Hair follicular keratinocyte (primary cell): ENCODE measurements at places on chromosomes 1 and 21. TPM values are rescaled to one million over a fixed set of nuclear protein-coding genes. Genes with fewer than 3 reads are reported as not detected.

Gene CFHR2
- total RNA-seq, result not detected in 2 replicates

Gene AADACL3
- not detected in 2 replicates for total RNA-seq

Gene FAM151A
- total RNA-seq, result not detected in 2 replicates

Gene SHISA4
- 2.5 and 4.4 TPM in 2 replicates for total RNA-seq

Gene DNM3
- 0.47 and 1.9 TPM in 2 replicates for total RNA-seq

Gene FAM177B
- not detected in 2 replicates for total RNA-seq

Gene CACHD1
- 1.5 and 1.6 TPM in 2 replicates for total RNA-seq

Gene PAPPA2
- 0.46 and 1.5 TPM in 2 replicates for total RNA-seq

Gene CFAP57
- total RNA-seq, result 0.34 and 0.86 TPM in 2 replicates

Gene LCE1E
- total RNA-seq, result 0.91 TPM in 1 of 2 replicates, not detected in the other

Gene C2CD2
- total RNA-seq, result 12.9 and 14.5 TPM in 2 replicates

Gene CACNA1S
- not detected in 2 replicates for total RNA-seq

Gene OR2AK2
- not detected in 2 replicates for total RNA-seq

Gene COL16A1
- total RNA-seq, result 99.4 and 140 TPM in 2 replicates

Gene C1orf87
- 0.94 TPM in 1 of 2 replicates, not detected in the other for total RNA-seq

Gene GJA9
- total RNA-seq, result 0.08 TPM in 1 of 2 replicates, not detected in the other

Gene ZNF672
- 26.2 and 28.7 TPM in 2 replicates for total RNA-seq

Gene TMEM51
- 18.3 and 18.4 TPM in 2 replicates for total RNA-seq

Gene CRNN
- not detected in 2 replicates for total RNA-seq

Gene SLC35E2B
- total RNA-seq, result 8.0 and 12.4 TPM in 2 replicates

Gene CHIA
- total RNA-seq, result not detected in 2 replicates

Gene TEDDM1
- not detected in 2 replicates for total RNA-seq

Gene C21orf58
- total RNA-seq, result 3.8 and 6.5 TPM in 2 replicates

Gene UQCRHL
- 1.1 and 2.0 TPM in 2 replicates for total RNA-seq

Gene SDE2
- 12.2 and 13.0 TPM in 2 replicates for total RNA-seq

Gene PSMA5
- 50.7 and 75.7 TPM in 2 replicates for total RNA-seq

Gene ZBTB8A
- 4.1 and 4.9 TPM in 2 replicates for total RNA-seq

Gene NOL9
- total RNA-seq, result 12.3 and 21.5 TPM in 2 replicates

Gene AJAP1
- total RNA-seq, result 6.6 and 10.9 TPM in 2 replicates

Gene BACE2
- 48.8 and 63.2 TPM in 2 replicates for total RNA-seq

Gene ARID4B
- total RNA-seq, result 7.4 TPM in 2 replicates

Gene TRMT1L
- total RNA-seq, result 9.1 and 9.3 TPM in 2 replicates

Gene ZMYND12
- total RNA-seq, result 0.49 and 0.70 TPM in 2 replicates

Gene KCNE2
- total RNA-seq, result not detected in 2 replicates

Gene PLA2G4A
- 8.7 and 21.1 TPM in 2 replicates for total RNA-seq

Gene ALX3
- not detected in 2 replicates for total RNA-seq

Gene RAP1GAP
- total RNA-seq, result 0.23 and 0.95 TPM in 2 replicates

Gene DNASE2B
- not detected in 2 replicates for total RNA-seq

Gene NTRK1
- total RNA-seq, result under 0.01 and 0.08 TPM in 2 replicates

Gene LRRC39
- not detected in 2 replicates for total RNA-seq

Gene PCBP3
- total RNA-seq, result 0.23 and 0.30 TPM in 2 replicates

Gene ZNF644
- 21.3 and 22.2 TPM in 2 replicates for total RNA-seq

Gene RNF11
- total RNA-seq, result 39.9 and 50.1 TPM in 2 replicates

Gene FMN2
- not detected in 2 replicates for total RNA-seq

Gene MKNK1
- total RNA-seq, result 16.2 and 21.6 TPM in 2 replicates

Gene GJA8
- total RNA-seq, result not detected in 2 replicates
